ENCODE measurements at places on chromosomes 5 and 9. TPM values are rescaled to one million over a fixed set of nuclear protein-coding genes. Genes with fewer than 3 reads are reported as not detected.

GRCh38 chr5:83426855-83427254 is 44.7 kb upstream of the VCAN start:
- DNase-seq = no peak

DNA sequence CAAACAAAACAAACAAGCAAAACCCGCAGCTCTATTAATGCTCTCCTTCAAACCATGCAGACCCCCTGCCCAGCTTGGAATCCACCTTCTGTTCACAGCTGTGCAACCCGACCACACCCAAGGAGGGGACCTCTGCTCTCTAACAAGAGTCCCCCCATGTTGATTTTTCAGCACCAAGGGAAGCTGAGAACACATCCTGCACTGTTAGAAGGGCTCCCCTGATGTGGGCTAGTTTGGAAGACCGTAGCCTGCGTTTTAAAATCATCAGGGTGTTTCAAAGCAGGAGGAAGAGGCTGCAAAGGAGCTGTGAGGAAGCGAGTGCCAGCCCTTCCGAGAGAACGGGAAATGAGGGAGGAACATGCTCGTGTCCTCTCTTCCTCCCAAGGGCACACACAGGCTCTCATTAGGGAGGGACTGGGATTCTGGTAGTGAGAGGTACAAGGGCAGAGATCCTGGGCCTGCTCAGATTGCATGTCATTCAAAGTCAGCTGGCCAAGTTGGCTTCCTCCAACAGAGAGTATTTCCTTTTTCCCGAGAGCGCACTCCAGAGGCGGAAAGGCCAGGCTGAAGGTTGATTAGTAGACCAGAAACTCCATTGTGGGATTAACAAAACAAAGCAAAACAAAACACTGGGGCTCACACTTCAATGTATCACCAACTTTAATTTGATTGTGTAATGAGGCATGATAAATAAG is 185.9 kb downstream of the SEMA6A start:
- no peak for DNase-seq

DNA sequence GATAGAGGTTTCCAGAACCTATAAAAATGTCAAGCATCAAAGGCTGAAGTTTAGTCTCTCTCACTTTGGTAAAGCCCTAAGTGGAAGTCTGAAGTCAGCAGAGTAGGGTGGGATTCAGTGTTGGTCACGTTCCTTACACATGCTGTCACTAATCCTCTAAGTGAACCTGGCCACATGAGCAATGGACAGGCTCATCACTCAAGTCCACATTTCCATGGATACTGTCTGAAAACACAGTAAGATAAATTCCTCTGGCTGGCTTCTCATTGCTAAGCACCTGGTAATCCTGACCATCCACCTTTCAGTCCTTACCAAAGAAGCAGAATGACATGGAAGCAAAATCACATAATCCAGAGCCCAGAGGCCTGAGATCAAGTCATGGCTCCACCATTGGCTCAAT is 43.8 kb downstream of the GNA14 start:
- no peak for DNase-seq

DNA sequence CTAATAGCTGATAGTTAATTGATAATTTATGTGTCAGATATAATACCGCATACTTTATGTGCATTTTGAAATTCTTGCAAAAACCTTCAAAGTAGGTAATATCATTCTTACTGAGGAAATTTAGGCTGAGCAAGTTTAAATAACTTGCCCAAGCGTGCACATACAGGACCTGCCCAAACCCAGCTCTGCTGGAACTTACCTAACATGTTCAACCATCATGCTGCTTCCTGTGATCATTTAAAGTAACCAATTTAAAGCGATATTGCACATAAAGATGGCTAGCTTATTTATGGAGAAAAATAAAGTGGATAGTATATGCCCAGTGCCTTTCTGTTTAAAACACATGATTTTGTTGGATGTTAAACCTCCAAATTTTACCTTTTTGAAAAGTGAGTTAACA is 4.3 kb downstream of the FAM174A start:
- no peak for DNase-seq

GRCh38 chr9:15373881-15374280 is 48.8 kb upstream of the SNAPC3 start:
- no peak for DNase-seq

- no peak for DNase-seq
Measured at GRCh38 chr5:133086366-133086875, 34.6 kb downstream of the HSPA4 start.

- DNase-seq = no peak
Measured at GRCh38 chr5:65663804-65664521, 39.1 kb downstream of the SHLD3 start.

GRCh38 chr9:34211395-34211794 is 32.6 kb downstream of the UBAP1 start:
- no peak for DNase-seq

- DNase-seq = no peak
Measured at GRCh38 chr9:103188781-103189350, 193.7 kb downstream of the CYLC2 start.

- DNase-seq = no peak
Measured at GRCh38 chr9:121362813-121363621, 7.0 kb downstream of the STOM start.

DNA sequence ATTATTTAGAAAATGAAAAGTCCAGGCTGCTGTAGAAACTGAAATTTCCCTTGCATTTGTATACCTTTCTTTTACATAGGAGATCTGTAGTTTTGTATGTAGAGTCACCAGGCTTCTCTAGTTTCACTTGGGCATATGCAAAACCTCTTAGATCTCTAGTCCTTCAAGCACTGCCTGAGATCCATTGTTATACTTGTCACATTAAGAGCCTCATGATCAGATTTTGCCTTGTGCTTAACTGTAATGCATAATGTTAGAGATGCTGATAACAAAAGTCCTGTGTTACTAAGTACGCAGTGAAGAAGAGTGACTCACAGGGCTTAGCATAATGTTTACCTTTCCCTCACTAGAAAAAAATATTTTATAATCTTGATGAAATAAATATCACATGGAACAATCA is 250.2 kb downstream of the CYLC2 start:
- DNase-seq = no peak

DNA sequence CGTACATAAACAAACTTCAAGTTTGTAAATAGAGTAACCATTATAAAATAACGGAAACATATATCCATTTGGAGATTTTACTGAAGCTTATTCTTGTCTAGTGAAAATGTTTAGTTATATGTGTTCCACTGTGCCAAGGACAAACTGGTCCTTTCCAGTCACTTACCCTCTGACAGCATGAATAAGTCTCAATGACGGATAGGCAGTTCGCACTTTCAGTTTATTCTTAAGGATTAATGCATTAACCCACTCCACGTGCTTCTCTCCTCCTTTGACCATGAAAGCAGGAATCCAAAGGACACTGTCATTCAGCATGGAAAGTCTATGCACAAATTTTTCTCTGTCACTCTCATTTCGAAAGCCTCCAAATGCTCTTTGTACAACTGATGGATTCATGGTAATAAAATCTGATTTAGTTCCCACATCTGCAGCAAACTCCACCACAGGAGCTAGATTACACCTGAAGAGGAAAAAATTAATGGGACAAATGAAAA is 47.1 kb downstream of the ST8SIA4 start:
- no peak for DNase-seq

- DNase-seq = no peak
Measured at GRCh38 chr9:75824816-75825568, 65.5 kb upstream of the PCSK5 start.

DNA sequence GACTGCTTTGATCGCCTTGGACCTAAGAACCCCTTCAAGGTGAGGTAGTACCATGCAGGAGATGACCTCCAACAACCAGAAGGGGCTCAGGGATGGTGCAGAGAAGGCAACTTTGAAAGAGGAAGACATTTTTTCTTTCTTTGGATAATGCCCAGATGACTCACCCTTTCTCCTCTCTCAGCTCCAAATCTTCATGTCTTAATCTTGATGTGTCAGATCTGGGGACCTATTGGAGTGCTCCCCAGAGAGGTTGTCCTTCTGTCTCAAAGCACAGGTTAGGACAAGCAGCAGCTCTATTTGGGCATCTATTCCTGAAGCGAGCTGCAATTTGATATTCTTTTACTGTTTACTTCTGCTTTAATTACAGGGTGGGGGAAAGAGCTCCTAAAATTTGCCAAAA is 229.9 kb upstream of the MAP3K1 start:
- no peak for DNase-seq

DNA sequence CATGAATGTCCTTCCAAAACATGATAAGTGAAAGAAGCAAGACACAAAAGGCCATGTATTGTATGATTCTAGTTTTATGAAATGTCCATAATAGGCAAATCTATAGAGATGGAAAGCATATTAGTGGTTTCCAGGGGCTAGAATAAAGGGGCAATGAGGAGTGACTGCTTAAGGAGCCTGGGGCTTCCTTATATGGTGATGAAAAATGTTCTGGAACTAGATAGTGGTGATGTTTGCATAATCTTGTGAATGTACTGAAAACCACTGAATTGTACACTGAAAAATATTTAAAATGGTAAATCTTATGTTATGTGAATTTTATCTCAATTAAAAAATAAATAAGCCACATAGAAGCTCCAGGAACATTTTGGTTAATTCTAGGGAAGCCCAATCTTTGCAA is 144.4 kb upstream of the ANKRD55 start:
- no peak for DNase-seq

DNA sequence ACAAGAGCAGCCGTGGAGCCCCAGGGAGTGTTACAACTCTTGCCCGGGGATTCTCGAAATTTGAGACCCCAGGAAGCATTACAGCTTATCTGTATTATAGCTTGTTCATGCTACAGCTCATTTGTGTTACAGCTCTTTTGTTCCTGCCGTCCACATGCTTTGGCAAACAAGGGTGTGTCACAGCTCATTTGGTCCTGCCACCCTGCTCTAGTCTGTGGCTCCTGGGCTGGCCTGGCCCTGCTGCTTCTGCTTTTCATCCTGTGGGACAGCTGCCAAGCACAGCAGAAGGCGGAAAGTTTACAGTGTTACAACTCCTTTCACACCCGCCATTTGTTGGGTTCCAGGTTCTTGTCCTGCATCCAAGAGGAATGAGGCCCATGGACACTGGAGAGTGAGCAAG is 685.0 kb downstream of the SLCO4C1 start:
- DNase-seq = no peak

DNA sequence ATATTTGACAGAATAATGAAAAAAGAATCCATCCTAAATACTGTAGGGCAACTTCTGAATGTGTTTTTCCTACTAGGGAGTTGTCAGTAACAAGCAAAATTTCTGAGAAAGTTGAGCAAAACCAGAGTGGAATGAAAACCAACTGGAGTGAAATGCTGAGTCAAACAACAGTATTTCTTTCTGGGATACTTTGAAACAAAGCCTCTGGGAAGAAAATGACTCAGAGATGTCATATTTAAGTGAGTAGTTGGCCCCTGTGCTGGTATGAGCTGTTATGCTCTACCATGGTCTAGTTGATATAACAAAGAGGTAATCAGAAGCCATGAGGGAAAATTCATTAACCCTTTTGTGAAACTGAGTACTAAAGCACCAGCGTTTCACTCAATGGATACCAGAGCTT is 372.1 kb upstream of the C9orf72 start:
- DNase-seq = no peak

DNA sequence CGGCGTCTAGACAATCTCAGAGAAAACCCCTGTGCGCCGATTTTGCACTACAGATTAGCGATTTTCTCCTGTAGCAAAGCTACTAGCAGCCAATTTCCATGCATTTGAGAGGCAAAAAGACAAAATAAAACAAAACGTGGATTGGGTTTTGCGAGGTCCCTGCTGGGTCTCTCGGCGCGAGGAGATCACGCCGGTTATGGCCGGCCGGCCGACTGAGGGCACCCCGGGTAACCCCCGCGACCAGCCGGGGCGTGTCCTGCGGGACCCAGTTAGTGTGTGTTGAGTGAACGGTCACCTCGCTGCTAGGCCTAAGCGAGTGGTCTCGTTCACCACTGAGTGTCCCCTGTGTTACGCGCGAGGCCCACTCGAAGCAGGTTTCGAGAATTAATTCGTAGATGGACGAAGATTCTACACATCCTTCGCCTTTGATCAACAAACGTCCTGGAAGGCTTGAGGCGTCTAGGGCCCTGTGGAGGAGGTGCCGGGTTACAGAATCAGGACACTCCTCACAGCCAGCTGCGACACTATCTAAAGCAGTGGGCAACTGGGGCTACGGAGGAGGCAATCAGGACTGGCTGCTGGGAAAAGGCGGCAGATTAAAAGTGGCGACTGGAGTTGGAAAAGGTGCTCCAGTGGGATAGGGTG is 764 bp upstream of the VDAC1 start:
- peak; percentile 45 for DNase-seq

- no peak for DNase-seq
Measured at GRCh38 chr9:69461103-69461887, 136.3 kb downstream of the ENTREP1 start.

GRCh38 chr9:122948313-122948712 is 7.5 kb downstream of the RABGAP1 start:
- DNase-seq = no peak

GRCh38 chr9:96777426-96777864 is 442 bp downstream of the ZNF510 start:
- no peak for DNase-seq

DNA sequence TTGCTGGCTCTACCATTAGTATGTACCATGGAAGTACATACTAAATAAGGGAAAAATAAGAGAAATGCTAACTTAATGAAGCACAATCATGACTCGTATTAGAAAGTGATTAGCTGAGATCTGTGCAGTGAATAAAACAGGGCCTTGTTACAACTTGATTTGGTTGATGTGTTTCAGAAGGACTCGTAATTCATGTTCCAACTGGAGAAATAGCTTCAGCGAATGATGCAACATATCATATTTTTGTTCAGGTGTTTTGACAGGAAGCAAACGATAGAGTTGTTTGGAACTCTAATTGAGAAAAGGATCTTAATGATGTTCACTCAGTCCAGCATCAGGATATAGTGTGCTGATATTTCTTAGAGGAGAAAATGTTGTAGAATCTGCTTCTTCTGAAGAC is 474.6 kb upstream of the WWC1 start:
- DNase-seq = no peak

DNA sequence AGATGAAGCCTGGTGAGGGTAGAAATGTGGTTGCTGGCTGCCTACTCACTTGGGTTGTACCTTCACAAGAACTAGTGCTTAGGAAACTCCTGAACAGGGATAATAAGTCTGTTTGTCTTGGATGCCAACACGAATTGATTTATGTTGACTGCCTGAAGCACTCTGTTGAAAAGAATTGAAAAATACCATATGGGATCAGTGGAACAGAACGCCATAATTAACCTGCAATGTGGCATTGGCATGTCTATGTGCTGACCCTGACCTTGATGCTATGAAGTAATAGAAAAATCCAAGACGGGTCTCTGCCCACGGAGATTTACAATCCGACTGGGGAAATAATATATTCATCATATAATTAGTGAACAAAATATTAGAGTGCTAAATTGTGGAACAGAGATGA is 10.5 kb downstream of the LIX1 start:
- DNase-seq = no peak

Gene PROB1
- total RNA-seq = 1.7 TPM

Gene PRLR
- 2.4 TPM for total RNA-seq

Gene NEURL1B
- 11.8 TPM for total RNA-seq

Gene RANBP3L
- 4.2 TPM for total RNA-seq

Gene PCDHB15
- 2.8 TPM for total RNA-seq

Gene GCNT1
- total RNA-seq = 10.8 TPM

Gene MARCOL
- total RNA-seq = not detected

Gene RNF180
- total RNA-seq = 12.4 TPM

Gene TAS2R1
- not detected for total RNA-seq

Gene PCDHGA4
- total RNA-seq = 2.6 TPM

Gene IFNA21
- not detected for total RNA-seq

Gene IFNA13
- total RNA-seq = not detected
